Activated T-cell treated with anti-CD3 and anti-CD28 coated beads, Interleukin-2, amount 50 U/mL, for 72 hours (primary cell): ENCODE measurements at places on chromosomes 12 and 14. TPM values are rescaled to one million over a fixed set of nuclear protein-coding genes. Genes with fewer than 3 reads are reported as not detected.

Gene MEG3
- total RNA-seq, result not detected

GRCh38 chr14:61379639-61380184 is 58.3 kb downstream of the PRKCH start:
- DNase-seq, result no peak

DNA sequence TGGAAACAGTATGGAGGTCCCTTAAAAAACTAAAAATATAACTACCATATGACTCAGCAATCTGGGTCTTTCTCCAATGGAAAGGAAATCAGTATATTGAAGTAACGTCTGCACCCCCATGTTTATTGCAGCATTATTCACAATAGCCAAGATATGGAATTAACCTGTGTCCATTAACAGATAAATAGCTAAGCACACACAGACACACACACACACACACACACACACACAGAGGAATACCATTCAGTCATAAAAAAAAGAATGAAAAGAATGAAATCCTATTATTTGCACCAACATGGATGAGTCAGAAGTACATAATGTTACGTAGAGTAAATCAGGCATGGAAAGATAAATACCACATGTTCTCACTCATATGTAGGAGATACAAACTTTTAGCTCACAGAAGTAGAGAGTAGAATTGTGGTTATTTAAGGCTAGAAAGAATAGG is 4.7 kb downstream of the KLRK1 start:
- no peak for DNase-seq

Gene SLC39A9
- 85.8 TPM for total RNA-seq

- no peak for DNase-seq
These were observed at the start of gene HNF1A for GRCh38 chr12:120978296-120979219. TSS of gene HNF1A (plus strand) at chr12:120978543. CDS start at chr12:120978769, 226 bp downstream.

Gene TAS2R42
- total RNA-seq, result not detected

- no peak for DNase-seq
These were observed 910 bp upstream of the TM7SF3 start for GRCh38 chr12:27014859-27015729.

GRCh38 chr12:53231921-53232645 is at the start of gene RARG:
TSS of gene RARG (minus strand) at chr12:53232209. CDS start at chr12:53227545, 4,664 bp downstream.
- DNase-seq, result peak; percentile 75

- no peak for DNase-seq
These were observed 229.4 kb downstream of the CHST11 start for GRCh38 chr12:104686196-104686595.

DNA sequence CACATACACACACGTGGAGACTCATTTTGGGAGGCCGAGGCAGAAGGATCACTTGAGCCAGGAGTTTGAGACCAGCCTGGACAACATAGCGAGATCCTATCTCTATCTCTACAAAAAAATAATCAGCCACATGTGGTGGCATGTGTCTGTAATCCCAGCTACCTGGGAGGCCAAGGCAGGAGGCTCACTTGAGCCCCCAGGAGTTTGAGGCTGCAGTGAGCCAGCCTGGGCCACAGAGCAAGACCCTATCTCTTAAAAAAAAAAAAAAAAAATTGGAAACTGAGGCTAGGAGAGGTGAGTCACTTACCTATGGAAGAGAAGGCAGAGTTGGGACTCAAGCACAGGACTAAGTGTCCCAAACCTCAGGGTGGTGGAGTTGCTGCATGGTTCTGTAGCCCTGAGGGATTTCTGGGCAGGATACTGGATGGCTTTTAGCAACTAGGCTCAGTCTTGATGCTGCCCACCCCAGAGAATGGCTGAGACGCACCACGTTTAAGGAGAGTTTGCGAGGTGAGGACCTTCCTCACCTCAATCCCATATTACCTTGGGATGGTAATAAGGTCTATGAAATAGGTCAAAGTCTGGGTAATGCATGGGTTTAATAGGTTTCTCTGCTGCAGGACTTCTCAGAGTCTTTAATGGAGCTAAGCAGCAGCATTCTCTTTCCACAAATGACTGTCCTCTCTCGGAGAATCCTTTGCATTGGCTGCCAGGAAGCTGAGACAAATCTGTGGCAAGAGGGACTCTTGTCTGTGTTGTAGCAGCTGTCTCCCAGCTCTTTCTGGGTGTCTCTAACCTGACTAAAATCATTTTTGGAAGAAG is 35.6 kb downstream of the SH2B3 start:
- no peak for DNase-seq

- no peak for DNase-seq
These were observed 109.7 kb downstream of the ANKS1B start for GRCh38 chr12:99875081-99875480.

DNA sequence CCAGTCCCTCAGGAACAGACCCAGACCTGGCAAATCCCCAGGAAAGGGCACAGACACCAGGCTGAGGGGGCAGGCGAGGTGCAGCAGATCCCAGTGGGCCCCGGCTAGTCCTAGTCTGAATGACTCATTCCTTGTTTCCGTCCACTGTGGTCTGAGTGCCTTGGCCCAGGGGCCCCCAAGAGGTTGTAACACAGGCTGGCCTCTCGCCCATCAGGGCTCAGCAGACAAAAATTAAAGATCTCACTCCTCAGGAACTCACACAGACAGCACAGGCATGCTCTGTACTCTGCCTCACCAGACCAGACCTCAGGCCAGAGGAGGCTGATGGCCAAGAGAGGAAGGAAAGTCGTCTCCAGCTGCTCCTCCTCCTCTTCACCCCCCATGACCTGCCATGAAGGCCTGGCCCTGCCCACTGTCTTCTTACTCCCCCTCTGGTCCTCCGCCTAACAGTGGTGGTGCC is 7.7 kb upstream of the LTBP2 start:
- DNase-seq, result no peak

DNA sequence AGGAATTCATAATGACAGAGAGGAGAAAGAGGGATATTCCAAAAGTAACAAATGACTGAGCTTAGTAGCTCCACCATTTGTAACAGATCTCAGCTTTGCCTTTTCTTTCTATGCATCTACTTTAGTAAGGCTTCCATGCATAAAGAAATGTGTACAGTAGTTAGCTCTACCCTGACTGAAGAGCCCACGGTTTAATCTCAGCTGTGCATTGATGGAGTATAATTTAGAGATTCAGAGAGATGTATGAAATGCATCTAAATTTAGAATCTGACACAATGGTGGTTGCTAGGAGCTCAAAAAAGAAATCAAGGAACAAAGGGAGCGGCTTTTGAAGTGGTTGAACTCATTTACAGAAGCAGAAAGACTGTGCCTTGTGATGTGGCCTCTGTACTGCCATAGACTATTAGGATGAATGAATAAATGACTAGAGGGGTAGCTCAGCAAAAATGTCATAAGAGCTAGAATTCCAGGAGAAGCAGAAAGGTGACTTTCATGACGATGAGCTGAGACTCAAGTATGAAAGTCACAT is 838.6 kb downstream of the RPS29 start:
- no peak for DNase-seq

GRCh38 chr12:131687346-131688125 is 23.4 kb upstream of the SFSWAP start:
- DNase-seq, result no peak

Gene CCDC38
- total RNA-seq, result 0.34 TPM

- no peak for DNase-seq
These were observed 106.6 kb downstream of the GLT1D1 start for GRCh38 chr12:128959901-128960300.

DNA sequence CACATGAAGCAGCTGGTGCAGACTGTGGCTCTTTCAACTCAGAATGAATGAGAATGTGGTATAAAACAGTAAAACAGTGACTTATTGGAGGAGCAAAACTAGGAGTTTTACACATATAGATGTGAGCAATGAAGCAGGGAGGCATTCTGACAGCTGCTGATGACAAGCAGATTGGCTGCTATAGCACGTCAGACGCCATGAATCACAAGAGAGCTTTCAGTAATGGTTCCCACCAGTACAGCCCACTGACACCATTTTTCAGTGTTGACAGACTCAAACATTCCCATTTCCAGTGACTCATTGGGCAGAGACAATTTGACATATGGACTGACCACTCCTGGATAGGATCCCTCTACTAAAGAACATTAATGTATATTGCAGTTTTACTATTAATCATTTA is 24.6 kb upstream of the FSCB start:
- no peak for DNase-seq

Gene SVOP
- not detected for total RNA-seq

Gene BLOC1S1
- 121 TPM for total RNA-seq

GRCh38 chr12:101076921-101077320 is 133.1 kb downstream of the SLC5A8 start:
- DNase-seq, result no peak

- no peak for DNase-seq
These were observed 358.4 kb downstream of the DPF3 start for GRCh38 chr14:72535485-72535884.

DNA sequence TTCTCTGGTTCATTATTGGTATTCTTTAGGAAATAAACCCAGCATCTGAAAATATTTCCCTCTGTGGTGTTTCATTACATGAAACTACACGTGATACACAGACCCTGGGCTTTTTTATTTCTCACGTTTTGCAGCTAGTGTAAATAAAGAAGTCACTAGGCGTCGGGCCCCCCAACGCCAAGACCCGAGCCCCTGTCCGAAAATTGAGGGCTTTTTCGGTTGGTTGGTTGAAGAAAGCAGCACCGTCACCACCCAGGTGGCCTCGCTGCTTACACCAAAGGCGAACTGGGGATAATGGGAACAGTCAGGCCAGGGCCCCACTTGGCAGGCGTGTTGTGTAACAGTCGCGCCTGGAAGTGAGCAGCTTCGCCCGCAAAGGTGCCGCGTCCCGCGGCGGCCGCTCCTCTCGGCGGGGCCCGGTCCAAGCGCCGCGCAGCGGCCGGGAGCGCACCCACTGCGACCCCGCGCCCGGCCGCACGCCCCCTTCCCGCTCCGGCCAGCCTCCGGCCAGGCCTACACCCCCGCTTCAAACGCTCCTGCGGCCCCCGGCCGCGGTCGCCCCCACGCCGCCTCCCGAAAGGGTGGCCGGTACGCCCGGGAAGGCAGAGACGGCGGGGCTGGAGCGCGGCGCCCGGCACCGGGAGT is 1.2 kb downstream of the DUSP16 start:
- DNase-seq, result peak; percentile 43

- no peak for DNase-seq
These were observed 18.5 kb downstream of the BDKRB1 start for GRCh38 chr14:96274543-96274942.

- DNase-seq, result no peak
These were observed 23.1 kb downstream of the ENTPD5 start for GRCh38 chr14:73995977-73996378.

GRCh38 chr12:10601860-10602259 is 11.5 kb downstream of the MAGOHB start:
- DNase-seq, result no peak

- no peak for DNase-seq
These were observed 361.3 kb downstream of the TMEM121 start for GRCh38 chr14:105887692-105888091.

GRCh38 chr12:40734276-40734675 is 42.0 kb downstream of the CNTN1 start:
- DNase-seq, result no peak

Gene CLMN
- total RNA-seq, result 2.5 TPM

DNA sequence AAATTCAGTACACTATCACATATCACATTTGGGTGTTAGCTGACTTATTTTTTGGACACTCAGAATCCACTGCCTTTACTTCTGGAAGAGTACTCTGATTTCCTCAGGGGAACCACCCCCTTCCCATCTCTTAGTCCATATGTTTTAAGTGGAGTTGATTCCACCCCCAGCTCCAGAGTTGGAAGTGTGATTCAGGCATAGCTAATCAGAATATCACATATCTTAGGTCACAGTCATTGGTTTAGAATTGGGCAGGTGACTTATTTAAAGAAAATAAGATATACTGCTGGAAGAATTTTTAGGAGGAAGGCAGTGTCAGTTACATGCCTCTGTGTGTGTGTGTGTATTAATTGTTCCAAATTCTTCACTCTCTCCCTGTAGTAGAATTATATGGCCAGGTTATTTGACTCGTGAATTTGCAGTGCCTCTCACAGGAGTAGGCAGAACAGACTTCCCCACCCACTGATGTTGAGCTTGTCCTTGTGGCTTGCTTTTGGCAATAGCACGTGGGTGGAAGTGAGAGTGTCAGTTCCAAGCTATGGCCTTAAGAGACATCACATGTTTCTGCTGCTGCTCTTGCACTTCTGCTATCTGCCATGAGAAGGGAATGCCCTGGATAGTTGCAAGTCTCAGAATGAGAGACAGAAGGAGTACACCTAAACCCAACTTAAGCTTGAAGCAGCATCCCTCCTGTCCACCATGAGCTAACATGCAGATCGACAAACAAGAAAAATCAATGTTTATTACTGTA is 6.4 kb upstream of the GAS2L3 start:
- no peak for DNase-seq

DNA sequence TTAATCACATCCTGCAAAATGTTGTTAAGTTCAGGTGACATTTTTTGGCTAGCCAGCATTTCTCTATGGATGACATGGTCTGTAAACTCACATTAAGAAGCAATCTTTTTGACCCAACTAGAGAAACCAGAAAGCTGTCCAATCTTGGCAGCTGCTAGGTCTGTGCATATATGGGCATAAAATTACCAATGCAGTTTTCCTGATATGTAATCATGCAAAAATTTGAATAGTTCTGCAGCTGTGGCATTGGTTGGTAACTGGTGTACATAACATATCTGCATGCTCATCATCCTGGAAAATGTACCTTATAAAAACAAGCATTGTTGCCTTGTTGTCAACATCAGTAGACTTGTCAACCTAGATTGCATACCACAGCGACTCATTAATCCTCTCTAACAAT is 620.0 kb upstream of the LRFN5 start:
- no peak for DNase-seq

Gene CCDC88C
- 103 TPM for total RNA-seq

Gene BHLHE41
- not detected for total RNA-seq

Gene PGF
- 0.35 TPM for total RNA-seq

DNA sequence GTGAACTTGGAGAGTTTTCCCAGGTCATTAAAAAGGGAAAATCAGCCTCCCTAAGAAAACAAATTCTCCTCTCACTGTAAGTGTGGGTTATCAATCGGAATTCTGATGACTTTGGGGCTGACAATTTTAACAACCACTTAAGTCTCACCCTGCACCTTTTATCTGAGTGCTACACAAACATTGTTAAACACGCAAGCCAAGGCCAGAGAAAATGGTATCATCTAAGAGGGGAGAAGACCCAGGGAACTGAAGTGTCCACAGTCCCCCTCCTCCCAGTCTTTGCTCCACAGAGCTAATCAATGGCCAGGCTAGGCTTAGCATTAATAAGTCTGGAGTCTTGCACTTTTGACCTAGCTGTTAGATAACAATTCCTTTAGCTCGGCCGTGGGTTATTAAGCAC is 51.7 kb upstream of the TBX5 start:
- DNase-seq, result no peak

GRCh38 chr14:68447581-68448251 is 345.2 kb downstream of the ZFP36L1 start:
- DNase-seq, result no peak

Gene DUSP16
- 129 TPM for total RNA-seq
